ENCODE measurements at places on chromosomes 3 and 15. TPM values are rescaled to one million over a fixed set of nuclear protein-coding genes. Genes with fewer than 3 reads are reported as not detected.

The IMP3 gene
- total RNA-seq = 76.1 TPM

The PLCB2 gene
- 9.7 TPM for total RNA-seq

The MUSTN1 gene
- 12.0 TPM for total RNA-seq

The UBAP1L gene
- total RNA-seq = 22.0 TPM

The TEX55 gene
- not detected for total RNA-seq

The ABI3BP gene
- total RNA-seq = 146 TPM

The ETV5 gene
- total RNA-seq = 42.2 TPM

The IL17RC gene
- 28.1 TPM for total RNA-seq

The FOXL2NB gene
- total RNA-seq = 7.9 TPM

The RSRC1 gene
- 77.8 TPM for total RNA-seq

The RETNLB gene
- not detected for total RNA-seq

The PHC3 gene
- total RNA-seq = 89.3 TPM

The DUOXA2 gene
- not detected for total RNA-seq

The SCN11A gene
- 1.4 TPM for total RNA-seq

The EPHB3 gene
- 32.2 TPM for total RNA-seq

The SLC28A1 gene
- 0.16 TPM for total RNA-seq

The DNAJA4 gene
- 30.6 TPM for total RNA-seq

The NR2E3 gene
- total RNA-seq = 218 TPM

The SNTN gene
- total RNA-seq = not detected

The ITPR1 gene
- 46.6 TPM for total RNA-seq

The CADPS gene
- 418 TPM for total RNA-seq

The PRR23B gene
- not detected for total RNA-seq

The GORASP1 gene
- total RNA-seq = 51.3 TPM

The SEMA3G gene
- total RNA-seq = 9.6 TPM

The COL7A1 gene
- 21.8 TPM for total RNA-seq

The CCR9 gene
- total RNA-seq = not detected

The SIDT1 gene
- 4.8 TPM for total RNA-seq

The P3H2 gene
- total RNA-seq = 46.3 TPM

The GOLGA8S gene
- total RNA-seq = 0.82 TPM

The TGM5 gene
- total RNA-seq = 0.38 TPM

The FAN1 gene
- total RNA-seq = 53.0 TPM
